IMR-90 (cell line): ENCODE measurements at places on chromosomes 3 and 15. TPM values are rescaled to one million over a fixed set of nuclear protein-coding genes. Genes with fewer than 3 reads are reported as not detected.

- peak; percentile 34 for DNase-seq
Measured at GRCh38 chr3:95289295-95289694, 1226.4 kb downstream of the NSUN3 start.

DNA sequence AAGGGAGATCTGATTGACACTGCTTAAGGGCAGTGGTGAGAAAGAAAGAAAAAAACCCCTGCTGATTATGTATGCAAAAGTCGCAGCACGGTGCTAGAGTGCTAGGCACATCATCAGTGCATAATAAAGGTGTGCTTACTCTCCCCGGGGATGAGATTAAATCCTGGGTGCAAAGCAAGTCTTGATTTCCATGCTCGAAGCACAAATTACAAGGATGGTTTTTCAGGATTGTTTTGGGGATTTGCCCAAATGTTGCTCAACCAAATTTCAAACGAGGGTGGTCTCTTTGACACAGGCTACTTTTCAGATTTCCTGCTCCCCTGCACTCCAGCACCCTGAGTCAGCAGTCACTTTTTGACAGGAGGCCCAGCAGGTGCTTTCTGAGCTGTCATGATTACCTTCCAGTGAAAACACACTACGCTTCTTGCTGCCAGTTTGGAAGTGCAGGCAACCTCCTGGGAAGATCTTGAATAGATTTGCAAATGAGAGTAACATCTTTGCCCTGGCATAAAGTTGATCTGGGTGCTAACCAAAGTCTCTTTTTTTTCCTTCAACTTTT lies 167.5 kb upstream of the TRIM42 start:
- DNase-seq = no peak

GRCh38 chr15:59555696-59556095 lies 55.9 kb upstream of the GCNT3 start:
- DNase-seq = no peak

Gene SNRPN
- 121 and 123 TPM in 2 replicates for polyA plus RNA-seq

GRCh38 chr3:115380883-115381572 lies 233.9 kb upstream of the ZBTB20 start:
- no peak for DNase-seq

DNA sequence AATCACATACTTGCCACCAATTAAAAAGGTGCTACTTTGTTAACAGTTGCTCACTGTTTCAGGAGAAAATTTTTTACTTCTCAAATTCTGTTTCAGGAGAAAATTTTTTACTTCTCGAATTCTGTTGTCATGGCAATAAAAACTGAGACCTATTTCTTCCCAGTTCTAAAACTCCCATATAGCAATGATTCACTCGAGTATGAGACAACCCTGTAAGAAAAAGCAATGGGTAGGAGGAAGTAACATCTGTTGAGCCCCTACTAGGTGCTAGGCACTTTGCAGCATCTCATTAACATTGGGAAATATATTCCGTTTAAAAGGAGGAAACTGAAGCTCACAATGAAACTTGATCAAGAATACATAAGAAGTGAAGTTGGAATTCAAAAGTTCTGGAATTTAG lies 35.1 kb upstream of the IGSF11 start:
- no peak for DNase-seq

DNA sequence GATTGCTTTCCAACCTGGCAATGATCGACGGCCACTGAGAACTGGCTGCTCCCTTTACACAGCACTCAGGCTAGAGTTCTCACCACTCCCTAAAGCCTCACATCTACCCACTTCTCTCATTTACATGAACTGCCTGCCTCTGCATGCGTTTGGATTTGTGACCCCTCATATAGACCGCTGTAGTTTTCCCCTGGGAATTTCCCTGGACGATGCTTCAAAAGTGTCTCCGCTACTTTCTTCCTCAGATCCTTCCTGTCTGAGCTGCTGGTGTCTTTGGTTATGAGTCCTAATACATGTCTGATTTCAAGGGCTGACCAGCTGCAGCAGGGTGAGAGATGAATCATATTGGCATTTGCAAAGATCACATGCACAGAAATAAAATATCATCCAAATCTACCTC lies 116.7 kb upstream of the ETV5 start:
- no peak for DNase-seq

DNA sequence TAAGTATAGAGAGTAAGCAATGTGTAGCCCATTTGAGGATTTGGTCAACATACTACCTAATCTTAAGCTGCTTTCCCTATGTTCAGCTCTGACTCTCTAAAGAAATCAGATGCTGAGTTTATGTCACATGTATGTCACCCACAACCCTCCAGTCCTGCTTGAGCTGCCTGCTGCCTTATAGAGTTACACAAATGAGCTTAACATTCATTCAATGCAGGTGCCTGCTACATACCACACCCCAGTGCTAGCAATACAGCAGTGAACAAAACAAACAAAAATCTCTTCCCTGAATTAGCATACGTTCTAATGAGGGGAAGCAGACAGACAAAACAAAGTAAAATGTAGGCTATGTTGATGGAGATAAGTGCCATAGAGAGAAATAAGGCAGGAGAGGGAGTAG lies 93.0 kb downstream of the HHLA2 start:
- DNase-seq = no peak

DNA sequence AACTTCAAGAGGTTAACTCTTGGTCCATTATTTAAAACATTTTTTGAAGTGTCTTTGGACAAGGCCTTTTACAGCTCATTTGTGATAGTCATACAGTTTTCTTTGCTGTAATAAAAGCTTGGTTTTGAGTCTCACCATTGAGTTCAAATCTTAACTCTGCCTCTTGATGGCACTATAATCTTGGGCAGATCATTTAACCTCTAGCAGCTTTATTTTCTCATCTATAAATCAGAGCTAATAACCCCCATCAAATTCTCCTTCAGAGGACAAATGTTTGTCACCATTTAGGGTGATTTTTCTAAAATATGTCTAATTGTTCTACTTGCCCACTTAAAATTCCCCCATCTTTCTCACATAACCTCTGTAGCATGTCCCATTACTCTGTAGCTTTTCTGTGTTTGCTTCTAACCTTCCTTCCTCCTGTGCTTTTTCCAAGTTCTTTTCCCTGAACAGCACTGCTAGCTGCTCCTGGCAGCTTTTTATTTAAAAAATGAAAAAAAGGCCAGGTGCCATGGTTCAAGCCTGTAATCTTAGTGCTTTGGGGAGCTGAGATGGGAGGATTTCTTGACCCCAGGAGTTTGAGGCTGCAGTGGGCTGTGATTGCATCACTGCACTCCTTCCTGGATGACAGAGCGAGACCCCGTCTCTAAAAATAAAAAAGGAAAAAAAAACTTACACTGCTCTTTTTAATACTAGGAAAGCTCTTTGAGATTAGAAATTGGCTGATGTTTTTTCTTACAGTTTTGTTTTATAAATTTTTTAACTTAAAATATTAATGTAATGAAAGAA lies 28.5 kb downstream of the UBE2E1 start:
- no peak for DNase-seq

DNA sequence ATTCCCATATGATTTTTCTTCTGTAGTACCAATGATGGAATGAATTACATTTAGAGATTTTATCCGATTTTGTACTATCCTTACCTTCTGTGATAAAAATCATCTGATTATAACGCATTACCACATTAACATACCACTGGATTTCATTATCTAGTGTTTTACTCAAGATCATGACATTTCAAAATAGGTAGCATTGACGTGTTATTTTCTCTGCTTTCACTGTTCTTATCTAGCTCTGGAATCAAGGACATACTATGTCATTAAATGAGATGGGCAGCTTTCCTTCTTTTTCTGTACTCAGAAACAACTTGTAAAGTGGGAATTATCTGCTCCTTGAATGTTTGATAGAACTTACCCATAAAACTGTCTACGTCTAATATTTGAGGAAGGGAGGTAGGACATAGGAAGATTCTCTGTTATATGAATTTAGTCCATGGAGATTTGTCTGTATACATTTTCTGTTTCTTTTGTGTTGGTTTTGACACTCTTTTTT lies 183.7 kb upstream of the NR2E3 start:
- no peak for DNase-seq

DNA sequence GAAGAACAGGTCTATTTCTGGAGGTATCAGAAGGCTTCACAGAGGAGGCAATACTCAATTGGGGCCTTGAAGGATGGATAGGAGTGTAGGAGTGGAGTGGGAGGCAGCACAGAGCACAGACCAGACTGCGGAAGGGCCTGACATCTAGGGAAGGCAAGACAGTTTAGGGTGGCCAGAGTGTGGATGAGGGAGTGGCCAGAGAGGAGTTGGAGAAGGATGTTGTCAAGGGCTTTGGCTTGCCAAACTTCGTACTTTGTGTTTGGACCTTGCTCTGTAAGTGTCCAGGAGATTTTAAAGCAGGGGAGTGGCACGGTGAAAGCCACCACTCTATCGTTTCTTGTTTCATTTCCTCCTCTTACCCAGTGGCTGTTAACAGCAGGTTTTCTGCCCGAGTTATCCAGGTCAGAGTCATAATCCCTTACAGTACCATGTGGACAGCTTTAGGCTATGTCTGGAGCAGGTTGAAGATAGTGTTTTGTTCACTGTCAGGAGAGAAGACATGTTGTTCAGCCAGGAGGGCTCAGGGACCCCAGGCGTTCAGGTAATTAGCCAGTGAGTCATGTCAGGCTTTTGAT lies 12.3 kb downstream of the SMAD3 start:
- no peak for DNase-seq

Gene CGNL1
- 0.03 and 0.07 TPM in 2 replicates for polyA plus RNA-seq

DNA sequence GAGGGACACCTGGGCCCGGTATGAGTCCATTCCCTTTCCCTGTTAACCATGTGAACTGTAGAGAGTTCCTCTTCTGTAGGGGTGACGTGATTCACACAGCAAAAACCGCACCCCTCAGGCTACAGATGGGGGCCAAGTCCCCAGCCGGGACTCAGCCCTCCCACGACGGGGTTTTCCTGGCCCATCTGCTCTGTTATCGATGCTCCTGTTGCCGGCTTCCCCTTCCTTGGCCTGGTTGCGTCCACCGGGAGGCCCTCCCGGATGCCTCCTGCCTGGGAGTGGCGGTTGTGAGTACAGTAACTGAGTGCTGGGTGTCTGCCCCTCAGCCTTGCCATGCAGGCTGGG lies 817 bp upstream of the PLXNA1 start:
- DNase-seq = peak; percentile 27

Gene SENP5
- 6.2 and 7.4 TPM in 2 replicates for polyA plus RNA-seq

DNA sequence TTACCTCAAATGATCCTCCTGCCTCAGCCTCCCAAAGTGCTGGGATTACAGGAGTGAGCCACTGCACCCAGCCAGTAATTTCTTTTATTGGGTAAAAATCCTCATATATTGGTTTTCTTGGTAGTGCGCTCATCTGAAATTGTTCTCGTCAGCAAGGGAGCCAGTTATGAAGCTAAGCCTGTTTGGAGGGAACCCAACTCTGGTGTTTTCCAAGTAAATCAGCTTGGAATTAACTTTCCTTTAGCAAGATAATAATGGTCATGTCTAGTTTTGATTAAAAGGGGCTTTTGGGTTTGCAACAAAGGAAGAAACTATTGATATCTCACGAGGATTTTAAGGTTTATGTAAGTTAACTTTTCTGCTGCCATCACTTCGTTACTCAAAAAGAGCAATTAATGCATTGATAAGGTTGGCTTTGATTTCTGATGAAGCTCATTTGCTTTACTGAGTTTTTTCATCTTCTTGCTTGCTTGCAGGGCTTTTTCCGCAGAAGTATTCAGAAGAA lies 72.7 kb downstream of the RARB start:
- no peak for DNase-seq

Gene CLDN18
- polyA plus RNA-seq = not detected in 2 replicates

DNA sequence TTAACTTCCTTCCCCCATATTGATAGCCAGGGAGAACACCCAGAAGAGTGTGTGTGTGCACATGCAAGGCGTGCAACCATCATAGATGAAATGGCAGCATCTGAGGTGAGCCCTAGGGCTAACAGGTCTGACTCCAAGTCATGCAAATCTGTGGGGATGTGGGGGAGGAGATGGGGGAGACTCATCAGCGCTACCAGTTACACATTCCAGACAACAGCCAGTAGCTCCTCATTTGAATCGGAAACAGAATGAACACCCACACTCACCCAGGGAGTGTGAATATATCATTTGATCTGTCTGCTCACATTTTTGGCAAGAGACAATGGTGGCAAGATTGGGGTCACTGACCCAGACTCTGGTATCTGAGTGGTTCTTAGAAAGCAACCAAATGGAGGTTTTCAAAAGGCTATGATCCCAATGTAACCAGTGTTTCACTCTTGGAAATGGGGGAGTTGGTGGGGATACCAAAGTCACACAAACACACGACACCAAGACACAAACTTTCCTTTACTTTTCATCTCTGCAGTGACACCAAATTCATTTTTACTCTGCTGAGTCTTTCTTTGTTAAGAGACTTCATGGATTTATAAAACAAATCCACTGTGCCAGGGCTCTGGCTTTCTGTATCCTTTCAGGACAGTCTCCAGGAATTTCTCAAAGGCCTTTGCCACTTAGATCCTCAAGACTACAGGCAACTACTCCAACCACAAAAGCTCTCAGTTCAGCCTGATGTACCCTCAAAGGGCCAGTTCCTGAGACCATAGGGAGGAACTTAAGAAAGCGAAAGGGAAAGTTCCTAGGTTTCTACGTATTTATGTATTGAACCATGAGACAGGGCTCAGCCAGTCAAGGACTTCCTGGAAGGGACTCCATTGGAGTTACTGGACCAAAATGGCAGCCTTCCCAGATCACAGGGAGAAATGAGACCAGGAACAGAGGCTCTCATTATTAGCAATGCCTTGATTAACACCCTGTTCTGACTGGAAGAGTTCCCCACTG lies 2.2 kb downstream of the CDCP1 start:
- DNase-seq = no peak

DNA sequence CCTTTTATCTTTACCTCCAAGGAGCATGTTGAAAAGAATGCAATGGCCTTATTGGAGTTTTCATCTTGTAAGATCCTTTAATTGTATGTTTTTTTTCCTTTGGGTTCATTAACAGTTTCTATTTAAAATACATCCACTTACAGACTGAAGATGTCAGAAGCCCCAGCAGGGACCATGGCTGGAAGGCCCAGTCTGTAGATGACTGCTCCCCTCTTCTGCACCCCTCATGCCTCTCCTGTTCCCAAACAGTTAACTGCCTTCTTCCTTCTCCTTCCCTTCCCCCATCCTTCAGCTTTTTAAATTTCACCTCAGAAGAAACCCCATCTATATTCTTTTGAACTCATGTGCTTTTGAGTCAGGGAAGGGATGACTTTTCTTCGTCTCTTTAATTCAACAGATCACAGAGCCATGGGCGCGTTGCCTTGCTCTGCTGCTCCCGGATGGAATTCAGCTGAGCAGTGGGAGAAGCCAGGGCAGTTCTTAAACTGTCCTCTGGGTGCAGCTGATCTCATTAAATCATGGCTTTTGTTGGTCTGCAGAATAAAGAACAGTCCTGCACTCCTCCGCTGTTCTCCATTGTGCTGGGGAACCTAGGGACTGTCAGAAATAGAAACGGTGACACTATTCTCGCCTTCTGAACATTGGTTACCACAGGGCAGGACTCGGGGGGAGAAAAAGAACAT lies 71.5 kb upstream of the EIF1B start:
- DNase-seq = peak; percentile 2

- DNase-seq = no peak
Measured at GRCh38 chr3:55711646-55712045, 224.5 kb upstream of the WNT5A start.

Gene CD86
- not detected in 2 replicates for polyA plus RNA-seq

DNA sequence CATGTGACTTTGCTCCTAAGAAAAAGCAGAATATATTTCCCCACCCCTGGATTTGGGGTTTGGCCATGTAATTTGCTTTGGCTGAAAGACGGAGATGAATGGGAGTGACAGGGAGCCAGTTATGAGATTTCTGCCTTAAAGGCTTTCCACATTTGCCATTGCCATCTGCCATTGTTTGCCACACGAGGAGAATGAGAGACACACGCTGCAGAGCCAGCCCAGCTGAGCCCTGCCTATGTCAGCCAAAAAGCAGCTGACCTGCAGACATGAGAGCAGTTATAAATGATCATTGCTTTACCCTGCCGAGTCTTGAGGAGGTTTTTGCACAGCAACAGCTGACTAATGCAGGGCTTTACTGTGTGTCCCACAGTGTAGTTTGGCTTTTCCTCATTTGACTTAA lies 40.6 kb upstream of the RFTN1 start:
- DNase-seq = no peak
